ENCODE measurements at places on chromosomes 7 and 10. TPM values are rescaled to one million over a fixed set of nuclear protein-coding genes. Genes with fewer than 3 reads are reported as not detected.

DNA sequence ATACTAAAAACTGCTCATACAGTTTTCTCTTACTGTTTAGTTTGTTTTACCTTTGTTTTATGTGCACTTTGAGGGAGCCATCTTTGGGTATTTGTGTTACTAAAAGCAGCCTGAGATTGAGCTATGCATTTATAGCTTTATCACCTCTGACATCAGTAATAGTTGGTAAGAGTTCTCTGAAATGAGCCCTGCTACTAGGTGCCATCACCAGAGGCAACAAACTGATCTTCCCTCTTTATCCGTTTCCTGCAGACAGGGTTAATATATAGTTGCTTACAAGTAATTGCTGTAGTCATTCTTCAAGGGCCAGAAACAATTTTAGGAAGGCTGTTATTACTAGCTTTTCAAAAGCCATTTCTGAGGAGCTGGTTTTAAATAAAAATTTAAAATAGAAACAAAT is 49.1 kb downstream of the KIF20B start:
- no peak for DNase-seq

DNA sequence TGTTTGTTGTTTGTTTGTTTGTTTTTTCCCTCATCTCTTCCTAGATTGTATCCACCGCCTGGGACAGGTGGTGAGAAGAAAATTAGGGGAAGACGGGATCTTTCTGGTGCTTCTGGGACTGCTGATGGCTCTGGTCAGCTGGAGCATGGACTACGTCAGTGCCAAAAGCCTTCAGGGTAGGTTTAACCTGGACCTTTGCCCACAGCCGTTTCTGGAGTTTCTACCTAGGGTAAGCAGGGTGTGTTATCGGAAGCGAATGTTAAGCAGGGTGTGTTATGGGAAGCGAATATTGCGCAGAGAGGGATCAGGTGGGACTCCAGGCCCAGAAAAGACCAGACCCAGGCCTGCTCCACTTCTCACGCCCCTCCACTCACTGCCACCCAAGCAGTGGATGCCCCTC is 4.7 kb downstream of the CLCN1 start:
- no peak for DNase-seq

GRCh38 chr10:122746408-122746807 is 46.8 kb upstream of the C10orf120 start:
- DNase-seq = no peak

GRCh38 chr10:5860066-5860465 is 29.6 kb downstream of the ANKRD16 start:
- no peak for DNase-seq

DNA sequence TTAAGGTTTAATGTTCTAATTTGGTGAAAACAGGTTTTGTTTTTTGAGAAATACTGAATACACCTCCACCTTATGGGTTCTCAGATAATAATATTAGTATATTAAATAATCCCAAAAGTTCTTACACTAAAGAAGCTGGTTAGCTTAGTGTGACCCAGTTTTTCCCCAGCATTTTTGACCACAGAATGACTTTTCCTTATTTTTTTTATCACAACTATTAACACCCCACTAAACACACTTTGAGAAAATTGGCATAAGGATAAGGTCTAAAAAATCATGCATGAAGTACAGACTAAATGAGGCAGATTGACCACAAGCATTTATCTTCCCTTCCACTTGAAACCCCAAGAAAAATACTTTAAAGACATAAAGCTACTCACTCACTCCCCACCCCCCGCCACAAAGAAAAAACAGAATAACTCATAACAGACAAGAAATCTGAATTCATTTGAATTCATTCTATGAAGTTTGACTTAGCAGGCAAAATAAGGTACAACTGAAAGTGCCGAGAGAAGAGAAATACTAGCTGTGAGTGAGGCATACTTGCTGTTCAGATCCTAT is 49.7 kb upstream of the WNT16 start:
- no peak for DNase-seq

GRCh38 chr10:112526139-112526538 is 79.1 kb downstream of the VTI1A start:
- DNase-seq = no peak

- DNase-seq = no peak
Observed at GRCh38 chr7:46812101-46812675, 769.7 kb downstream of the TNS3 start.

DNA sequence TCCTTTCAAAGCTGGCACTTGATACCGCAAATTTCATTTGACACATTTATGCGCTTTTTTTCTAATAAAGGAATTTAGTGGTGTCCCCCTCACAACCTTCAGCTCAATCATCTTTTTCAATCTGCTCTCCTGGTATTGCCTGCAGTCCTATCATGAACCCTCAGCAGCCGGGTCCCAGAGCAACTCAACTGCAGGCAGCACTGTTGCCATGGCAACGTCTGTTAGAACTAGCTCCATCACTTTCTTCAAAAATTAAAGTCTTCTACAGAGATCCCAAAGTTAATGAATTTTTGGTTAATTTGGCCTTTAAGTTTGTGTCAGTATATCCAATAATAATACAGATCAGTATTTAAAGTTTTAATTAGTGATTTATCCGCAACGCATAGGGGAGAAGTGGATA is 136.1 kb upstream of the TARP start:
- no peak for DNase-seq

- DNase-seq = no peak
Observed at GRCh38 chr7:159023206-159023605, 121.5 kb downstream of the VIPR2 start.

DNA sequence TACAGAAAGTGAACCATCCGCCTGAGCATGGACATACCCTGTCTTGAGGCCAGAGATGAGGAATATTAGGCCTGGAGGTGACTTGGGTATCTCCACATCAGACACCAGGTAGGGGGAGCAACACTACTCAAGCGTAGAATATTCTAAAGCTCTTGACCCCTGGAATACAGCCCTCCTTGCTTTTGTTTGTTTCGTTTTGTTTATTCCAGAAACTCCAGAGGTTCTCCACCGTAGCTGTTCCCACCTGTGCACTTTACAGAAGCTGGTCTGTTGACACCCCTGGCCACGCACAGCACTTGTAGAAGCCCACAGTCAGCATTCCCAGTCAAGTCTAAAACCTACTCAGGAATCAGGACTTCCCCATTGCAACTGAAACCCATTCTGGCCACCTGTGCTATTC is 139.6 kb upstream of the NEBL start:
- DNase-seq = no peak

DNA sequence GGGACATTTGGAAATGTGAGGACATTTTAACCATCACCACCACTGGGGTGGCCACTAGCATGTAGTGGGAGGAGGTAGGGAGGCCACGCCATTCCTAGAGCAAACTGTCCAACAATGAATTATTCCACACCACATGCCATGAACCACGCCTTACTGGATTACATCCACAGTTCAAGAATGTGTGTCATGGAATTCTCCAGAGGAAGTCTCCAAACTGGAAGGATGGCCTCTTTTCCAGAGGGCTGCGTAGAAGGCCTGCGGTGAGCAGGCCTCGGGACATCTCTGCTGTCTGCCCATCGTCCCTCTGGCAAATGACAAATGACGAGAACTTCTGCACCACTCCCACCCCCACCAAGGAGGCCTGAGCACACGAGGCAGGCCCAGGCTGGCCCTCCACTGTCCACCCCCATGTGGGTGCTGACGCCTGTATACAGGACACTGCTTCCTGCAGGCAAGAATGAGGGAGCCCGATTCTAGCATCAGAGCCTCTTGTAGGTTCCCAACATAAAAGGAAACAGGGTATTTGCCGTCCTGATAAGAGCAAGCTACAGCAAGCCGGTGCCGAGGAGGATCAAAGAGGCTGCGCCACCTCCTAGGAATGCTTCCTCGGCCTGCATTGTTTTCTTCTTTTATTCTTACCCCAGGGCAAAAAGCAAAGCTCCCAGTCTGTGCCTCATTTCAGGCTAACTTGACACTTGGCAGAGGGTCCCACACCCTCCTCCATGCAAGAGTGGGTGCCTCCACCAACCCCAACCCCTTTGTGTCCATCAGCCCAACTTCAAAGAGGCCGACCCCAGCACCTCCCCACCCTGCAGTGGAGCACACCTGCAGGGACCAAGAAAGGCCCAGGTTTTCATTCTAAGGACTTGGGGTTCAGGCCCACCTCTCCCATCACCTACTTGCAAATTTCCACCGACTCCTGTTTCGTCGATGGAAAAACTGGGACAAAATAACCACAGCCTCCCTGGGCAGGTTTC is 23.9 kb downstream of the TNS3 start:
- no peak for DNase-seq

- DNase-seq = no peak
Observed at GRCh38 chr7:24709585-24710360, 47.5 kb downstream of the GSDME start.

GRCh38 chr7:155576900-155577508 is 30.6 kb upstream of the CNPY1 start:
- DNase-seq = no peak

DNA sequence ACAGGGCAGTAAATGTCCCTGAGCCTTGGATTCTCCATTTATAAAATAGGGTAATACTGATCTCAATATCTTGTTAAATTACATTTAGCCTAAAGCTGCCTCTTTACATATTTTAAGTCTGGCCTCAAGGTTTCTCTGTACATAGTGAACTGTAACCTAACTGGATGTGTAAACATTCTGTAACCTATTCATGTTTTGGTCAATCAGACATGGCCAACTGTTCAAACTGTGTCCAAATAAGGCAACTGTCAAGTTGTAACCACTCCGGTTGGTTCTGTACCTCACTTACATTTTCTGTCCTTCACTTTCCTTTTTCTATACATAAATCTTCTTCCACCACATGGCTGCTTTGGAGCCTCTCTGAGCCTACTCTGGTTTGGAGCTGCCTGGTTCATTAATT is 107.1 kb upstream of the ITGB1 start:
- DNase-seq = no peak

DNA sequence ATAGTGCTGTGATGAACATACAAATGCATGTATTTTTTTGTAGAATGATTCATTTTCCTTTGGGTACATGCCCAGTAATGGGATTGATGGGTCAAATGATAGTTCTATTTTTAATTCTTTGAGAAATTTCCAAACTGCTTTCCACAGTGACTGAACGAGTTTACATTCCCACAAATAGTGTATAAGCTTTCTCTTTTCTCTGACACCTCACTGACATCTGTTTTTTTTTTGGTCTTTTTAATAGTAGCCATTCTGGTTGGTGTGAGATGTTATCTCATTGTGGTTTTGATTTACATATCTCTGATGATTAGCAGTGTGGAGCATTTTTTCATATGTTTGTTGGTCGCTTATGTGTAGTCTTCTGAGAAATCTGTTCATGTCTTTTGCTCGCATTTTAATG is 195.0 kb upstream of the AGK start:
- DNase-seq = peak; percentile 80

DNA sequence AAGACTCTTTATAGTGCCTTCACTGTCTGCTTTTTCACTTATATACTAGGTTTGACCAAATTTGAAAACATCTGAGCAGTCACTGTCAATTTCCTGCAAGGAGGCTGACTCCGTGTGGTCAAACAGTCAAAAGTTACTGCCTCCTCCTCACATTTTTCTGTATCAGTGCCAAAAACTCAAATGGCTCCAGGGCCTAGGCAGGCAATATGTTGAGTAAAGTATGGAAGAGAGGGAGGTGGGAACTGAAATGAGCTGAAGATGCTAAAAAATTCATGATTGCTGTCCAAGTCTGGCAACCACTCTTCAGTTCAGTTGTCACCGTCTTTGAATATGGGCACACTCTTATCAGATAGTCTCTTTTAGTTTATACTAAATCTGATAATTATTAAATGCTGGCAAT is 551.6 kb downstream of the CCSER2 start:
- no peak for DNase-seq

DNA sequence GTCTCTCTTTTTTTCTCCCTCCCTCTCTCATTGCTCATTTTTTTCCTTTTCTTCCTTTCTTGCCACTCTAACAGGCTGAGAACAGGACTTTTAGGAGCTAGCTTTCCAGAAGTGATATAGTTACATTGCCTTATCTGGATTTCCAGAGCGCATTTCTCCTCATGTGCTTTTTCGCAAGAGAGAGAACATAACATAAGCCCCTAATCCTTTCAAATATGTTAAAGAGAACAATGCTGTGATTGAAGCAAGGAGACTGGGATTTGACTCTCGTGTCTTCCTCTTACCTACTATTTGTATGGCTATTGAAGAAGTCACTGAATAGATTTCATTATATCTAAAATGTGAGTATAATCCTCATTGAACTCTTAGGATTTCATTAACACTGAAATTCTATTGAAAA is 101.2 kb upstream of the PRPS1L1 start:
- no peak for DNase-seq

GRCh38 chr10:69948261-69948660 is 104.4 kb upstream of the MACROH2A2 start:
- no peak for DNase-seq

DNA sequence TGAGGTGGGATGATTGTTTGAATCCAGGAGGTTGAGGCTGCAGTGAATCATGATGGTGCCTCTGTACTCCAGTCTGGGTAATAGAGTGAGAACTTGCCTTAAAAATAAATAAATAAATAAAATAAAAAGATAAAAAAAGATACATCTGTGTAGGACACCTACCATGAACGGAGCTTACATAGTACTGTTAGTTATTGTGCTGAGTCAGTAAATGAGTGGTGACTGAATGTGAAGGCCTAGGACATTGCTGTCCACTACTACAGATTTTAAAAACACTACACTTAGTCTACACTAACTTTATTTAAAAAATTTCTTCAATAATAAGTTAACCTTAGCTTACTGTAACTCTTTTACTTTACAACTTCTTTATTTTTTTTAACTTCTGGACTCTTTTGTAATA is 106.7 kb upstream of the ETV1 start:
- DNase-seq = no peak

- DNase-seq = peak; percentile 76
Observed at GRCh38 chr10:92757066-92757710, 67.4 kb downstream of the HHEX start.

GRCh38 chr7:91251877-91252276 is 12.4 kb upstream of the FZD1 start:
- no peak for DNase-seq

The MEOX2 gene
- polyA plus RNA-seq = 228 TPM

The CABCOCO1 gene
- polyA plus RNA-seq = 4.6 TPM

The COL28A1 gene
- 2.2 TPM for polyA plus RNA-seq

The CFAP46 gene
- 2.3 TPM for polyA plus RNA-seq

The COL26A1 gene
- 5.9 TPM for polyA plus RNA-seq

The ZNF365 gene
- polyA plus RNA-seq = 0.26 TPM

The STOX1 gene
- 4.2 TPM for polyA plus RNA-seq

The SPDYE16 gene
- 3.1 TPM for polyA plus RNA-seq

The NUTM2E gene
- polyA plus RNA-seq = not detected

The ENTPD1 gene
- polyA plus RNA-seq = 27.5 TPM

The GNAT3 gene
- not detected for polyA plus RNA-seq

The SERPINE1 gene
- polyA plus RNA-seq = 4.6 TPM

The TCAF2 gene
- 6.1 TPM for polyA plus RNA-seq
